ENCODE measurements at places on chromosomes 1 and 21. TPM values are rescaled to one million over a fixed set of nuclear protein-coding genes. Genes with fewer than 3 reads are reported as not detected.

DNA sequence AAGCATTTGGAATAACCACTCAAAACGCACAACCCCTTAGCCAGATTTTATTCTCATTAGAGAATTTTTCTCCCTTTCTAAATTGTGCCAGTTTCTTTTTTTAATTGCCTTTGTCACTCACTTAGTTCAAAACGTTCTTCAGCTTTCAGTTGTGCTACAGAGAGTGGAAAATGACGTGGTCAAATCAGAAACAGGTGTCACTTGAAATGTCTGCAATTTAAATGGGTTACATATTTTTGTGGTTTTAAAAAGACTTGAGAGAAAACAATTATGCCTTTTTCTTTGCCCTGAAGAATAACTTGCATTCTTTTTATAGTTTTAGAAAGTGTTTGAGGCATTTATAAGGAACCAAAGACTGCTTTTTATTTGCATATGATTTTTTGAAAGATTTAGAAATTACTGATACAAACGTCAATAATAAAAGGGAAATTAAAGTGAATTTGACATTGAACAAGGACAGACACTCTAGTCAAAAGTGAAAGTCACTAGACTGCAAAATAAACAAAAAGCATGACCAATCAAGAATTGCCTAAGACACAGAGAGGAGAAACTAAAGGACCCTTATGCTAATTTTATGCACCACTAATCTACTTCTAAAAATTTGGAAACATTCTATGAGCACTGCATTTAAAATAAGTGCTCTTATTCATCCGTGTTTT is 191.0 kb downstream of the TPR start:
- no peak for DNase-seq

- no peak for DNase-seq
Observed at GRCh38 chr1:81114191-81114590, 686.5 kb upstream of the ADGRL2 start.

DNA sequence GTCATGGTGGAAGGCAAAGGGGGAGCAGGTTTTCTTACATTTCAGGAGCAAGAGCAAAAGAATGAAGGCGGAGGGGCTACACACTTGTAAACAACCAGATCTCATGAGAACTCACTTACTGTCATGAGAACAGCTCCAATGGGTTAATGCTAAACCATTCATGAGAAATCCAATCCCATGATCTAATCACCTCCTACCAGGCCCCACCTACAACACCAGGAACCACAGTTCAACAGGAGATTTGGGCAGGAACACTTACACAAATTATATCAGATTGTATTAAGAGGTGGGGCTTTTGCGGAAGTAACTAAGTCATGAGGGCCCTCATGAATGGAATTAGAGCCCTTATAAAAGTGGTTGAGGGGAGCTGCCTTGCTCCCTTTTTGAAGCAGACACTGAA is 48.9 kb upstream of the SAMSN1 start:
- DNase-seq: no peak

The TMIGD3 gene
- 1.4 TPM for polyA plus RNA-seq

- DNase-seq: peak; percentile 8
Observed at GRCh38 chr1:185157599-185158412, 839 bp downstream of the SWT1 start.

- DNase-seq: no peak
Observed at GRCh38 chr1:231719485-231720183, 93.0 kb downstream of the DISC1 start.

DNA sequence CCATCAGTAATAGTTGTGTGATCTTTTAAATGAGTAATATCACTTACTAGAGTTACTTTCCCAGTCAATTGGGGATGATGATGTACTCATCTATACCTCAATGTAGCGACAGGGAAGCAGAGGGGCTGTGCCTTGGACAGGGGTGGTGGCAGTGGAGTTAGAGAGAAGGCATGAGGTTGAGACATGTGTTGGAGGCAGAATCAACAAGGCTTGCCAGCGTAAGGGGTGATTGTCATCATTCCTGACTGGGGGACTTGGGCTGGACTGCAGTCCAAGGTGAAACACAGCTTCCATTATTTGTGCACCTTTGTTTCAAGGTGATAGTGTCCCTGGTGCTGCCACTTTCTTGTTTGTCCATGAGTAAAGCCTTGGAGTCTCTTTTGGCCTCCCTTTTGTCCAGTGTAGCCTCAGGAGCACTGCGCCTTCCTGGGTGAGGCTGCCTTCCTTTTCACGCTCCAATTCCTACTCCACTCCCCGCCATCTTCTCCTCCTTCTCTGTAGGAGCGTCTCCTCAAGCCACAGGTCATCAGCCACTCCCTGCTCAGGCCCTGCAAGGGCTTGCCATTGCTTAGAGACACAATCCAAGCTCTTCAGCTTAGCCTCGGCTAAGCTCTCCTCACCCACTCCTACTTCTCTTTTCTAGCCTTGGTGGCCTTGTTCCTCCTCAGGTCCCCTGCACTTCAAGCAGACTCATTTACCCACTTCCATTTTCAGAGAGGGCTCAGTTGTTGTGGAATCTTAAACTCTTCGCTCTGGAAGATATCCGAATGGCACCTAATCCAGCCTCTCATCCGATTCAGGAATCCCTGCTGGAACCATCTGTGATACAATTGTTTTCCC is 77.6 kb upstream of the CD34 start:
- DNase-seq: no peak

DNA sequence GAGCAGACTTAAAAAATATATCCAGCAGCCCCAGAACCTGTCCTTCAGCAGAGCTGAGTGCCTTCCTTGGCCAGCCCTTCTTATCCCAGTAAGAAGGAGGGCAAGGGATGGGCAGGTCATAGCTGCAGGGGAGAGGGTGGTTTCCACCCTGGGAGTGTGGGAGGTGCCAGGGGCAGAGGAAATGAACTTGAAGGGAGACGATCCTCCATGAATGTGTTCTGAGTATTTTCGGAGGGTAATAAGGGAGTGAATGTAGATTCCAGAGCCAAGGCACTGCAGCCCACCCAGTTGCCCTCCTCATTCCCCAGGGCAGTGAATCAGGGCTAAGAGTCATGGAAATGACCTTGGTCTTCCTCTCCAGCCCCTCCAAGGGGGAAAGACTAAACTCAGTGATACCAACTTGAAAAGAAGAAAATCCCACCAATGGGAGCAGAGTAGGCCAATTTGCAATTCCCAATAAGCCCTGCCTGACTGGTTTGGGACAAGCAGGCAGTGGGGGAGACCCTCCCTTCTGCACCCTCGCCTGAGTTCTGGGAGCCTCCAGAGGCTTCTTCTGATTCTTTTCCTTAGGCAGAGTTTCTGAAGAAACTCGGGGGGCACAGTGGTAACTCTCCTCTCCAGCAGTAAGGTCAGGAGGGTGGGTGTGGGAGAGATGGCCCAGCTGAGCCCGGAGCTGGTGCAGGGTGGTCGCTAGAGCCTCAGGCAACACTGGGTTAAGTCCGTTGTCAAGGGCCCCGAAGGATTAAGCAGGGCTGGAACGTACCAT is 4.2 kb downstream of the MYOG start:
- DNase-seq: no peak

DNA sequence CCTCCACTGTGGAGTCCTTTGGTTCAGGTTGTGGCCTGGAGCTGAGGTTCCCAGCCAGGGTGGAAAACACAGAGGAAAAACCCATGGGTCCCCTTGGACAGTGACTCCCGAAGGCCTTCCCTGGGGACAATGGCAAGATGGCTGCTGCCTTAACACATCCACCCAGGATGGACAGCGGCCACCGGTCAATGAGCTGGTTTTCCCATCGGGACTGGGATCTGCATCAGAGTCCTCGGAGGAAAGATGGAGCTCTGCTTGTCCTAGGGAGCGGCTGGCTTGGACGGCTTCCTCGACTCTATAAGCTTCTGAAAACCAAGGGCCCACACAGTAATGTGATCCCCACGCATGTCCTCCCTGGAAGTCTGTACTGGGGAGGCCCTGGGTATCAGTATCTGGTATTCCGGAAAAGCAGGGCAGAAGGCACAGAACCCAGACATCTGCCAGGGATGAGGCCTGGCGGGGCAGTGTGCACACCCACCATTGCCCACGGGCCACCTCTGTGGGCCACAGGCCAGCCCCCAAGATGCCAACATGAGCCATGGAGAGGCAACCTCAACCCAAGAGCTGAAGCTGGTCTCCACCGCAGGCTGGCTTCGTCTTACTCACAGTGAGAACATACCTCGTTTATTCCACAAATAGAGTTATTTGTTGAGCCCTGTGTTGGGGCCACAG is 94.7 kb upstream of the VAMP3 start:
- DNase-seq: no peak

DNA sequence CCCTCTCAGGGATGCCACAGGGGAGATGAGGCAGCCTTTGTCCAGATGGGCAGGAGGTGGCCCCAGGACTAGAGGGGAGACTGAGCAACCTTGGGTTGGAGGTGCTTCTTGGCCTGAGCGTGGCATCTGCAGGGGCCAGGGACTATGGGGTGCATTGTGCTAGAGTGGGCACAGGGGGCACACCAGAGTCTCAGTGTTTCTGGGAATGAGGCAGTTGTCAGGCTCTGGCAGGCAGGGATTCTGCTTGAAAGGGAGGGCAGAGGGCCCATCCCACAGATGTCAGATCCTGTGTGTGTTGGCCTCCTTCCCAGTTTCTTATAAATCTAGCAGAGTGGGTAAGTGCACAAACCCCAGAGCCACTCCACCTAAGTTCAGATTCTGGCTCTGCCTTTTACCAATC is 13.7 kb downstream of the LGR6 start:
- DNase-seq: peak; percentile 17

DNA sequence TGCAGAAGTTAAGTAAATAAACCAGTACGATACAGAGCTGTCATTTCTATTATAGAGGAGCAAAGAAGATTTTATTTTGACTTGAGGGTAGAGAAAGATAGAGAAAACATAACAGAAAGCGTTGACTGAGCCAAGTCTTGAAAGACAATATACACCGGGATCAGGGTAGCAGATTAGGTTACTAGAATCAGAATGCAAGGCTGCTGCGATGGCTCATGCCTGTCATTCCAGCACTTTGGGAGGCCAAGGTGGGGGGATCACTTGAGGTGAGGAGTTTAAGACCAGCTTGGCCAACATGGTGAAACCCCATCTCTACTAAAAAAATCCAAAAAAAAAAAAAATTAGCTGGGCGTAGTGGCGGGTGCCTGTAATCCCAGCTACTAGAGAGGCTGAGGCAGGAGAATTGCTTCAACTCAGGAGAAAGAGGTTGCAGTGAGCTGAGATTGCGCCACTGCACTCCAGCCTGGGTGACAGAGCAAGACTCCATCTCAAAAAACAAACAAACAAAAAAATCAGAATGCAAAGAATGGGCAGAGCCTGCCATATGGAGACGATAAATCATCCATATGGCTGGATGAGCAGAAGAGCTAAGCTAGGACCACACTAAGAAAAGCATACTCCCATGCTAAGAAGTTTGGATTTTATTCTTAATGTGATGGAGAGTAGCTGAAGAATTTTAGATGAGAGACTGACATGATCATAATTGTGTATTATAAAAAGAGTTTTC is 9.9 kb upstream of the ABCD3 start:
- DNase-seq: no peak

- no peak for DNase-seq
Observed at GRCh38 chr1:159972443-159973205, 18.6 kb upstream of the SLAMF9 start.

DNA sequence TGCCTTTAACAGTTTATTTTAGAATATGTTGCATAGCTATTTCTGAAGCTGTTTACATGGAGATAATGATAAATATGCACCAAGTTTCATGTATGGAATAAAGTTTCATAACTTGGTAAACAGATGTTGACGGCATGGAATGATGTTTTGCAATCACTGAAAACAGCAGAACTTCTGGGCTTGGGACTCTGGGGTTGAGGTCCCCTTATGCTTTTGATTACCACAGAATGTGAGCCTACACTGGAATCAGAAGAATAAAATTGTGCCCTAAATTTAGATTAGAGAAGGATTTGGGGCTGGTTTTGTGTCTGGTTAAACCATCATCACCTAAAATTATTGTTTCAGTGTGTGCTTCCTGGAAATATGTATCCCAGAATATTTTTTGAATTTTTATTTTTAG is 11.1 kb downstream of the KRTAP24-1 start:
- no peak for DNase-seq
